ENCODE measurements at places on chromosomes 11 and 22.

DNA sequence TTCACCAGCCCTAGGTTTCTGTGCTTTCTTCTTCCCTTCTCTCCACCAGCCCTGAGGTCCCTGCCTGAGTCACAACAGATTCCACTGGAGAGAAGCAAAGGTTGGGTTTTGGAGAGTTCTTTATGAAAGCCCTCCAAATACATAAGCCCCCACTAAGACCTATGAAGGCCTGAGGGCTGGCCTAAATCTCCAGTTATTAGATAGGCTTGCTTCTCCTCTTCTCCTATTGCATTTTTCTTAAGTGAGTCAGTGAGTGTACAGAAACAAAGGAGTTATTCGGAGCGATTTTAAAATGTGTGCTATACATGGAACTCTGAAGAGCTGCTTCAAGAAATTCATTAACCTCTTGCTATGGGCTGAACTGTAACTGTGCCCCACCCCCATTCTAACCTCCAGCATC lies 1057.3 kb downstream of the OPCML start:
- no peak for DNase-seq

DNA sequence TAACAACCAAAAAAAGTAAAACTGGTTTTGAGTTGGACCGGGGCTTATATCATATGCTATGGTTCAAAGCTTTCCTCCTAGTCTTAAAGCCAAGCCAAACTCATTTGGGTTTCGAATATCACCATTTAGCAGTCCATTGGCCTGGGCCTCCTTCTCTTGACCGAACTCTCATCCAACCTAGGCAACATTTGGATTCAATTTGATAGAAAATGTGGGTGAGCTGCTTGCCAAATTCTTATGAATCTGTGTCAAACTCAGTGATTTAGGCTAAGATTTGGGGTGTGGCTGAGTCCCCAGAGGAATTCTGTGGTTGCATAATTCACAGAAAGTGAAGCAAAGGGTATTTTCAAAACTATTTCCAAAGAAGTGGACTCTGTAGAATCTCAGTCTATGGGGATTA lies 83.7 kb downstream of the BLID start:
- DNase-seq: no peak

GRCh38 chr22:43004362-43005035 lies 10.4 kb downstream of the PACSIN2 start:
- DNase-seq: no peak

- no peak for DNase-seq
Measured at GRCh38 chr11:94840209-94840608, 72.1 kb downstream of the AMOTL1 start.

DNA sequence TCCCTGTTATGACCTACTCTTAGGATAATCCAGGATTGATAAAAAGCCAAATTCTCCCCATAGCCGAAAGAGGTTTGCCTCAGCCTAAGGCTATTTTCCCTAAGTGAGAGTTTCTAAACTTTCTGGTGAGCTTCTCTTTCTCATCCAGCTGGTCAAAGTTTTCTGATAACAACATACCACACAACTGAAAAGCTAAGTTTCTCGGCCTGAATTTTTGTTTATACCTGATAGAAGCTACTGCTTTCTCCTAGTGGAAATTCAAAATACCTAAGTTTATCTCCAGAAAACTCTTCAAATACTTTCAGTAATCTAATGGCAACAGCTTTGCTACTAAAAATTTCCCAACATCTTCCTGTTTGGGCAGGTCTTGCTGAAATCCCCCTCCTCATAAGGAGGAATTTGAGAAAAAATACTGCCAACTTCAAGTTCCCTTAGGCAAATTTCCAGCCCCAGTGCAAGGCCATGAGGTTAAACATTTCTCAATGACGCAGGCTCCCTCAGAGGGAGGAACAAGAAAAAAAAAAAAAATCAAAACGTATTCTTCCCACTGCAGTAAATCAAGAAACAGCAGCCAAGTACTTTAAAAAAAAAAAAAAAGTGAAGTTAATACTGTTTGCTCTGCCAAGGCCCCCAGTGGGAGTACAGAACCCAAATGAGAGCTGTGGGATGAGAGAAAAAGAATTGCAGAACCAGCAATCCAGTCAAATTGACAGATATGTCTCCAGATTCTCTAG lies 127.0 kb downstream of the MRTFA start:
- DNase-seq: no peak

DNA sequence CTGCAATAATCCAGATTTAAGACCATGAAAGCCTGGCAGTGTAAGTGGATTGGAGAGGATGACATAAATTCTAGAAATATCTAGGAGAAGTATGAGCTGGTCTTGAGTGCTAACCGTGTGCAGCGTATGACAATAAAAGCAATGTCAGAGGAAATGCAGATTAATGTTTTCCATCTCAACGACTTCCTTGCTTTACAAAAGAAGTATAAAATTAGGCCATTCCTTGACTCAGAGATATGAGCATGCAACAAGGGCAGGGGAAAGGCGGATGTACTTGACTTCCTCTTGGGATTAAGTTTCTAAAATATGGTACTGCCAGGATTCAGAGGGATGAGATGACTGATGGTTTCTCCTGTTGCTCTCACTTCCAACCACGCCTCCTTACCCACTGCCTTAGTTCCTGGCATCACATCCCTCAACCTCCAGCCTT lies 32.3 kb downstream of the ADAMTS15 start:
- peak; percentile 80 for DNase-seq

GRCh38 chr11:81579339-81579738 lies 1154.3 kb downstream of the FAM181B start:
- DNase-seq: no peak

- DNase-seq: no peak
Measured at GRCh38 chr11:34478845-34479663, 34.5 kb downstream of the ELF5 start.

GRCh38 chr11:6968816-6969215 lies 42.6 kb downstream of the ZNF215 start:
- no peak for DNase-seq

- peak; percentile 12 for DNase-seq
Measured at GRCh38 chr11:31160504-31161422, 208.8 kb downstream of the DCDC1 start.

GRCh38 chr11:120034881-120035630 lies 102.9 kb downstream of the TRIM29 start:
- no peak for DNase-seq

DNA sequence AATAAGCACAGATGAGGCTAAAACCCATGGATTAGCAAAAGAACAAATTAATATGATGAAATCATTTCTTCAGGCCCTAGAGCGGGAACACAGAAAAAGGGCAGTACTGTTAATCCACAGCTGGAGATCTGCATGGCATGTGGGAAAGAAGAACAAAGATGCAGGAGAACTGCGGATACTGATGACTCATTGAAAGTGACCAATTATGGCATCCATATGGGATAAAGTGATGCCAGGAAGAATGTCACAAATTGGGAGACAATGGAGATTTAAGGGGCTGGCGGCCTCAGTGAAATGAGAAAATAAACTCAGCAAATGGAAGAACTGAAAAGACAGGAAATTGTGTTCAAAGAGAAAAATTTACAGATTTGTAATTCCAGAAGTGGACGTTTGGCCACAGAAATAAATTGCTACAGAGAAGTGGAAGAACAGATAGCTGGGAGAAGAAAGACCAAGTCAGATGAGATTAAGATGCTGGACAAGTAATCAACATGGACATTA lies 39.4 kb downstream of the SIK3 start:
- DNase-seq: peak; percentile 83

DNA sequence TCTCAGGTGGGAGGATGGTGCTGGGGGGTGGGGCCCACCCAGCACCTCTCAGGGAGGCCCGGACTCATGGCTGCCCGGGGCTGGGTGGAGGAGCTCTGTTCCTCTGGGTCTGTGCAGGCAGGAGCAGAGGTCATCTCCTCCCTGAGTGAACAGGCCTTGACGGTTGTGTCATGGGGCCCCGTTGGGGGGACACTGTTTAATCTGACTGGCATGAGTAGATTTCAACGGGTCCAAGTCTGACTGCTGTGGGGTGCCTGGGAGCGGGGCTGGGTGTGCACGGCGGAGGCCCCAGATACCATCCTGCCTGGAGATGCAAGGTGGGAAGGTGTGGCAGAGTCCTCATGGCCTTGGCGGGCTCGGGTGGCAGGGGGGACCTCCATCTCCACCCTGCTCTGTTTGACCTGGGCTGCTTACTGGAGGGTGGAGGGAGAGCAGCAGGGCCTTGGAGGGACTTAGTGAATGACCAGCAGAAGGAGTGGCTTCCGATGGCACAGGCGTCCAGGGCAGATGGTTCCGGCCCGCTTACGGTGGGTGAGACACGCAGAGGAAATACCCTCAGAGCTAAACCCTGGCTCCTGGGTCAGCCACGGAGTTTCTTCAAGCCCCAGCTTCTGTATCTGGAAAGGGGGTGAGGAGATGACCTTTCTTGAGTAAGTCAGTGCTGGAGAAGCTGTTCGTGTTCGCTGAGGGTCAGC lies 48.7 kb downstream of the SMIM38 start:
- DNase-seq: no peak

DNA sequence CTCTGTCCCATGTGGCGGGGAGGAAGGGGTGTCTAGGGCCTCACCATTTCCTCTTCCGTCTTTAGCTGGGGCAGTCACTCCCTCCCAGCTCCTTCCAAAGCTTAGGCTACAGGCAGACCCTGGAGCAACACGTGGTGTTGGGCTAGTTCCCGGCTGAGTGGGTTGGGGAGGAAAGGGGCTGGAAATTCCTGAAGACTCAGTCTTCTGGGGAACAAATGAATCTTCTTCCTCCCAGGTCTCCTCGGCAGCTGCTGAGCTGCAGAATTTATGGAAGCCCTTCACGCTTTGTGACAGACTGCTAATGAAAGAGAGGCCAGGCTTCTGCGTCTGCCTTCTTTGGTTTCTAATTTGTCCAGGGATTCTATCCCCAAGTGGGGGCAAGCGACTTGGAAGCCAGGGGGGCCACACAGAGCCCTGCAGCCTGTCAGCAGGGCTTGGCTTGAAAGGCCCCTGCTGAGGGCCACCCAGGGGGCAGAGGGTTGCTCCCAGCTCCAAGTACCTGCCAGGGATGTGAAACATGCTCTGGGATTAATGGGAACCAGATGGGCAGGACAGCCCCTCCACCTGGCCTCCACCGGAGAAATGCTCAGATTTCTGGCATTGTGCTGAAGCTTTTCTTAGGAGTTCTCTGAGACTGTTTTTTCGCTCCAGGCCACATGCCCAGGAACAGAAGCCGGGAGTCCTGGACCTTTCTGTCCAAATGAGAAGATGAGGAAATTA lies 123.1 kb downstream of the PKNOX2 start:
- DNase-seq: peak; percentile 23

DNA sequence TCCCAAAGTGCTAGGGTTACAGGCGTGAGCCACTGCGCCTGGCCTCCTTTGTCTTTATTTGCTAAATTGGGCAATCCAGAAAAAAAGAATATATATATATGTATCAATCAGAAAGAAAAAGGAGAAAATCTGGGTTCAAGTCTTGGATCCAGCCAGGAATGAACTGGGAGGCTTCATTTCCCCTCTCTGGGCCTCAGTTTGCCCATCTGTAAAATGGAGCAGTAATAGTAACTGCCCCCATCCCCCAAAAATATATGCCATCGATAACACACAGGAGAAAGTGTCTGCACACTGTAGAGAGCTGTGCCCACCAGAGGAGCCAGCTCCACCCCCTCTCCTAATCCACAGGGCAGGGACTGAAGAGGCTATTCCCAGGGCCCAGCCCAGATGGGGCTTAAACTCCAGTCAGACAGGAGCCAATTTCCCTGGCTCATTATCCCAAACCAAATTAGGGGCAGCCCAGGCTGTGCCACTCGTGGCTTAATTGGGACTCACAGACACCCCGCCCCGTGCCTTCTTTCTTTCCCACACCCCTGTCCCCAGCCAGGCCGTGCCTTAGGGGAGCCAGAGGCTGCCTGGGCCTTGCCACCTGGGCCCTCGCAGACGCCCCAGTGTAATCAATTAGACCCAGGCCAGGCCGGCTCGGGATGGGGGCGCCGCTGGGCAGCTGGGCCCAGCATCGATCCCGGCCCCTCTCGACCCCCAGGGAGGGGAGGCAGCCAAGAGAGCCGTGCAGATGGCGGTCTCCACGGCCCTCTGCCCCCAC lies 171.5 kb downstream of the MN1 start:
- DNase-seq: no peak

- no peak for DNase-seq
Measured at GRCh38 chr11:21564833-21565682, 627.8 kb upstream of the ANO5 start.

DNA sequence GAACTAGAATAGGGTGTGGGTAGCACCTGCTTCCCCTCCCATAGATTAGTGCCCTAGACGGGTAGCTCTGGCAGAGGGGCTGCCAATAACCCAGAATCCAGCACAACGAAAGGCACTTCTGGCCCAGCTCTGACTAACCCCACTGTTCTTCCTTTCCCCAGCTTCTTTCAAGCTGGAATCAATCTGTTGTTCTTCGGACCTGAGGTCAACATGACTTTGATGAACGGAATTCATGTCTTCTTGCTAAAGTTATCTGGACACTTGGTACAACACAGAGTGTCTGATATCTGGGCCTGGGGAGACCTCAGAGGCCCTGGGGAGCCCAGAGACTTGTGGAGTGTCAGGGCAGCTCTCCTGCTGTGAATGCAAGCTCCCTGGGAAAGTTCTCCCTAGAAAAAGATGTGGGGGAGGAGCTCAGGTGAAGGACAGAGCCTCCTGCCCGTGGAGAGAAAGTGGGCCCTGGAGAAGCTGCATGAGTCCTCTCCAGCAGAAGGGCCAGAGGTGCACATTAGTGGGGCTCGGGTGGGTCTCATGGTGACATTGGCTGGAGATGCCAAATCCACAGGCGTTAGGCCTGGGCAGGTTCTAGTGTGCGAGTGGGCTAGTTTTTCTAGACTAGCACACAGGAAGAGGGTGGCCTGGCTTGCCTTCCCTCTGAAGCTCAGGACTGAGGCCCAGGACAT lies 6.3 kb downstream of the KCNJ11 start:
- DNase-seq: no peak

- no peak for DNase-seq
Measured at GRCh38 chr11:38332046-38332445, 1734.0 kb upstream of the RAG2 start.

GRCh38 chr11:76824980-76825725 lies 35.6 kb upstream of the ACER3 start:
- peak; percentile 63 for DNase-seq

DNA sequence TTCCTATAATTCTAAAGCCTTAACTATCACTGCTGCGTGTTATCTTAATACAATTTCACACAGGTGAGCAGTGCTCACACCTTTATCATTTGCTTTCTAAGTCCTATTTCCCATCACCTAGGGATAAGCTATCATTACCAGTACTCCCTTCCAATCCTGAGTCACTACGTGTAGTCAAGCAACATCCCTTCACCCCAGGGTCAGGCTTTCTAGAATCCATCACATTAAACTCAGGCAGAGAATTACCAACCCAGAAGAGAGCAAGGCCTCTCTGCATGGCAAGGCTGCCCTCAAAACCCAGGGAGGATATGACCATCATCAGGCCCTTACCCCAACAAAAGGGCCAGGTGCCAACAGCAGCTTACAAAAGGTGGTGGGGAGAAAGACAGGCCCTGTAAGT lies 9.8 kb downstream of the PACSIN2 start:
- no peak for DNase-seq

- DNase-seq: no peak
Measured at GRCh38 chr22:33248948-33249347, 190.8 kb upstream of the SYN3 start.

- DNase-seq: no peak
Measured at GRCh38 chr11:75184757-75185425, 34.0 kb downstream of the SLCO2B1 start.

All from lung microvascular endothelial cell (primary cell).